ENCODE measurements at places on chromosomes 5 and 9.

- peak; percentile 82 for DNase-seq
Measured at GRCh38 chr9:83649080-83649479, 26.1 kb downstream of the IDNK start.

DNA sequence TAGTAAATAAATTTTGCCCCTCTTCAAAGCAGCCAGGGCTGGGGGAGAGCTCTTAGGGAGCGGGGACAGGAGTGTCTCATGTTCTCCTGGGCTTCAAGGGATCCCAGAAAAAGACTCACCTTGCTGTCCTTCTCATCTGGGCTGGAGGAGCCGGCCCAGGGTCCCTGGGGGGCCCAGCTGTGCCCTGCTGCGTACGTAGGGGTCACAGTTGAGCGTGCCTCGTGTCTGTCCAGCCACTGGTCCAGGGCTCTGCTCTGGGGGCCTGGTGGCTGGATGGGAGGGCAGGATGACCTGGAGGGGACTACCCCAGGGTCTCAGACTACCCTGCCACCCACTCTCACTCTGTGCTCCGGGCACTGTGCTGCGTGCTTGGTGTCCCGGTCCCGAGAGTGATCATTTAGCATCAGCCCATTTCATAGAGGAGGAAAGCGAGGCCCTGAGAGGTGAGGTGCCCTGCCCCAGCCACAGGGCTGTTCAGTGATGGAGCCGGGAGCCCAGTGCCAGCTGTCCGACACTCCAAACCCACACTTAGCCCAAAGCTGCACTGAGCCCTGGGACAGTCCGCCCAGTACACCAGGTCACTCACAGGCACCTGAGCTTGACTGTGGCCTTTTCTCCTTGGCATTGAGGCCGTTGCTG is 26.2 kb upstream of the TDRD7 start:
- DNase-seq: no peak

GRCh38 chr5:154708846-154709245 is 46.3 kb upstream of the LARP1 start:
- no peak for DNase-seq

GRCh38 chr9:81868145-81868544 is 60.1 kb upstream of the SPATA31D4 start:
- no peak for DNase-seq

DNA sequence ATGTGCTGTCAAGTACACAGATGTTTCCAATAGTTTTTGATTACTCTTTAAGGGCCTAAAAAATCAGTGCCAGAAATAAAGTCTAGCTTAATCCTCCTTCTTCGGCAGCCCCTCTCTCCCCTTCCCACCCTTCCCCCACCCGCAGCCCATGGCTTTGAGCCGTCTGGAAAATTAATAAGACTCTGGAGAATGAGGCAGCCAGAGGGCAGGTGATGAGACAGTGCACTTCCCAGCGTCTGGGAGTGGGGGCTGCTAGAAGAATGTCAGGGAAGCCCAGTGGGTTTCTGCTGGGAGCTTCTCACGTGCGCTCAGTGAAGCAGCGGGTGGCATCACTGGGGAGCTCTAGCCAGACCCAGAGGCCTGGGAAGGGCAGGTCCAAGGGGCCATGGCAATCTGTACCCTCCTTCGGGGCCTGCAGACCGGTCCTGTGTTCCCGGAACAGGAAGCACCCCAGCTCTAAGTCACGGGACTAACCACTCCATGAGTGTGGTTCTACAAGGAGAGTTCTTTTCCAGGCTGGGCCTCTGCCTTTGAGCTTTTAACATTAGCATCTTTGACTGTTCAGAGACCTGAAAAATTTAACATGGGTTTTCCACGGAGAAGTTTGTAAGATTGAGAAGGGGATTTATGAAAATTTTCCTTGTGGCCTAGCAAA is 164.8 kb upstream of the OTULINL start:
- DNase-seq: no peak

- peak; percentile 62 for DNase-seq
Measured at GRCh38 chr5:176446884-176447590, 1.1 kb upstream of the FAF2 start.

DNA sequence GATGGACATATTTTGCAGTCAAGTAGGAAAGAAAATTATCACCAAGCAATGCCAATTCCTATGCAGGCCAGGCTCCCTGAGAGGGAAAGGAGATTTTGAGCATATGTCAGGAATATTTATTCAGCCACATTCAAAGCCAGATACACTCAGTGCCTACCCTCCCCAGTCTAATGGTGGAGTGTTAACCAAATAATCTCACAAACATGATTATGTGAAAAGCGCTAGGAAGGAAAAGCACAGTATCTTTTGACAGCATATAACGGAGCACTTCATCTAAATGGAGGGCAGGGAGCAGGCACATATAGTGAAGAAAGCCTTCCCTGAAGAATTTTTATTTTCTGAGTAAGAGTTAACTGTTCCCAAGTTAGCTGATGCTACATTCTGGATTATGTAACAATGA is 80.3 kb upstream of the SLC30A5 start:
- no peak for DNase-seq

DNA sequence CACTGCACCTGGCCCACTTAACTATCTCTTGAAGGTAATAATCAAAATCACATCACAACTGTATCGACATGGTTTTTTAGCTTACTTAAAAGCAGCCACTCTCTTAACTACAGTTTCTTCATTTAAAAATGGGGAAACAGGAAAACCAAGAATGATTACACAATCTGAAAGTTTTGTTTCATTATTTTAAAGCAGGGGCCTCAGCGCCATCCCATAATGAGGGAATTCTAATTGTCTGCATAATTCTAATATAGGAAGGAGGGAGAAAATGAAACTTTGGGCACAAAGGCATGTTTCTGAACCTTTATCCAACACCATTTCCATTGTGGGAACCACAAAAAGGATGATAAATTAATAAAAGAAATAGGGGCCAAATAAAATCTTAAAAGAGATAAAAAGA is 7.6 kb downstream of the HACD4 start:
- no peak for DNase-seq

DNA sequence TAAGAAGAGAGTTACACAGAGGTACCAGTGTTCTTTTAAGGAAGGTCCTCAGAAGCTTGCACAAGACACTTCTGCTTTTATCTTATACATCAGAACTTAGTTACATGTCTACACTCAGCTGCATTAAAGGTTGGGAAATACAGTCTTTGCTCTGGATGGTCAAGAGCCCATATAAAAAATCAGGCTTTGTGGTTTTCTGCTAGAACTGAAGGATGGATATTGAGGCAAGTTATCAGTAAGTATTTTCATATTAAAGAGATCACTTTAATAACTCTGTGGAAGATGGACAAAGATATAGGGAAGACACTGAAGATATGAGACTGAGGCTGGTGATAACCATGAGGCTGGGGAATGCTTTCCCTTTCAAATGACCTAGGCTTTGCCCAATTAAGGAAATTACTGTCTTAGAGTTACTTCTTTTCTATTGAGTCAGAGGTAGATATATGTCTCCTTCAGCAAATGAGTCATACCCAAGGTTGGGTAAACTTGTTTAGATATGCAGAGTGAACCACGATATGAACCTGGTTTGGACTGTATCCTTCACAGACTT is 87.0 kb upstream of the TNC start:
- no peak for DNase-seq

DNA sequence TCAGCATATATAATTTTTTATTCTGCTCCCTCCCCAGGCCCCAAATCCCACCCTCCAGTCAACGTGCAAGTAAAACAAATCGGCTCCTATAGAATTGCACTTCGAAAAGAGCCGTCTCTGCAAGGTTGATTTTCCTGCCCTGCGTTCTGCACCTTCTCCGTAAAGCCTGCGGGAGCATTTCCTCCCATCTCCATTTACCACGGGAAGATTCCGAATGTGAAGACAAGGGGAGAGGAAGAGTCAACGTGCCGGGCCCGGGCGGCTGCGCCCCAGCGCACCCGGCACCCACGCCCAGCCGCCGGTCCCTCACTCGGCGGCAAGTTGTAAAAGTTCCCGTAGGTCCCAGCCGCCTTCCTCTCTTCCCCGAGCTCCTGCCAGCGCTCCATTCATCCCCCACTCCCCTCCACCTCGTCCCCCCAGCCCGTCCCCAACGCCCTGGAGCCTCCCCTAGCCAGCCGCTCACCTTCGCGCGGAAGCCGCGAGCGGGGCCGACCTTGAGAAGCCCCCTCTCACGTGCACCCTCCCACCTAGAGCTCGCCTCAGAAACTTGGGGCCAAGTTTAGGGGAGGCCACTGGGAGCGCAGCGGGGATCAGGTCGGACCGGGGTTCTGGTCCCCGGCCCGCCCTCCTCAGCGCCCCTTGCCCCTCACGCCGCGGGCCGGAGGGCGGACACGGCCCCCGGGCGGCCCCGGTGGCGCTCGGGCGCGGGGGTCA is 431 bp downstream of the BNC2 start:
- no peak for DNase-seq

DNA sequence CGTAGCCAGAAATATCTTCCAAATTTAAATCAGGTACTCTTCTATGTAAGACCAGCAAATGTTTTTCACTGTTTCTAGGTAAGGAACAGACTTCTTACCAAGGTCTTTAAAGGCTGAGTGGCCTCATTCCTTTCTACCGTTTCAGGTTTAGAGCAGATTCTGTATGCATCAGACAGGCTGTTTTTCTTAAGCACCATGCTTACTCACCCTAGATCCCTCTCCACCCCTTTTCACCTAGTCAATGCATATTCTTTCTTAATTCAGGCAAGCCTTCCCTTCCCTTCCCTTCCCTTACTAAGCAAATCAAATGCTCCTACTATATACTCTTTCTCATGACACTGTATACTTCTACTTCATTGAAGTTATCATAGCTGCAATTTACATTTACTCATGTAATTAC is 70.7 kb downstream of the RFX3 start:
- DNase-seq: no peak

DNA sequence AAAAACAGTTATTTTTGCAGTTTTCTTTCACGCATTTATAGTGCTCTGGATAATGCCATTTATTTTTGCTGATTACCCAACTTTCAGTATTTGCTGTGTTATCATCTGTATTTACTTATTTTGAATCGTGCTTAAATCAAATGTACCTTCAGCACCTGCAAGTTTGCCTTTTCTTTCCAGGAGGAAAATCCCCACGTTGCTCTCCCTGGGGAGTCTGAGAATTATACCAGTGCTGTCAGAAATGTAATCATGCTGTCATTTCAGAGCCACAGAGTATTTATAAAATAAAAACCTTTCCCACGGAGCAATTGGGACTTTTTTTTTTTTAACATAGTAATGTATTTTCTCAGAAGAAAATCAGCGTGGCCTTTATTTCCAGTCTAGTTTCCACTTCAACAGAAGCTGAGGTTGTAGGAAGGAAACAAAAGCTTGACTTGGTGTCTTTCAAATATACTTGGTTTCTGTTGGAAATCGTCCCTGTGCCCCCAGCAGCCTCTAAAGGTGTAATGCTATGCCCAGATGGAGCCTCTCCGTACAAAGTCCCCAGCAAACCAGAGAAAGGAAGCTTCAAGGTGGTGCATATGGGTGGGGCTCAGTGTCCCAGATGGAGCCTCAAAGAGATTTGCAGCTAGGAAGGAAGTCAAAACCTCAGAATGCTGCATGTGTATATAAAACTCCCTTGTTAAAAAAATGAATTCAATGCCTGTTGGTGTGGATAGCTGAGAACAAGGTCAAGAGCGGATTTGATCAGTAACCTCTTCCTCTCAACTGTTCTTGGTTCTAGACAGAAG is 2.1 kb downstream of the GPR150 start:
- DNase-seq: no peak

GRCh38 chr5:59592101-59592500 is 301.4 kb downstream of the PDE4D start:
- no peak for DNase-seq

GRCh38 chr5:147509041-147509709 is 693 bp downstream of the DPYSL3 start:
- DNase-seq: peak; percentile 65

GRCh38 chr9:84285381-84285780 is 55.2 kb downstream of the SLC28A3 start:
- no peak for DNase-seq

DNA sequence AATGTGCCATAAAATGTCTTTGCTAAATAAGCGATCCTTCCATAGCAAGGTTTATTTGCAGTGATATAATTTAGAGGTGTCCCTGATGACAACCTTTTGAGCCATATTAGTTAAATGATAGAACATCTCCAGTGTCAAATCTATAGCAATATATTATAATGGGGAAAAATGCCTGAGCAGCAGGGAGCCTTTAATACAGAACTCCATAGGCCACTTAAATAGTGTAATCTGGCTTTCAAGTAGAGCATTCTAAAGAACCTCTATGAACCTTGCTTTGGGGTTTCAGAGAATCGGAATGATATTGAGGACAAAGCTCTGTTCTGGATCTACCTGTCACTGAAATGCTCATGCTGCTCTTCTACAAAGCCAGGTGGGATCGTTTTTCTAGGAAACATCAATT is 96.7 kb upstream of the MEF2C start:
- no peak for DNase-seq

DNA sequence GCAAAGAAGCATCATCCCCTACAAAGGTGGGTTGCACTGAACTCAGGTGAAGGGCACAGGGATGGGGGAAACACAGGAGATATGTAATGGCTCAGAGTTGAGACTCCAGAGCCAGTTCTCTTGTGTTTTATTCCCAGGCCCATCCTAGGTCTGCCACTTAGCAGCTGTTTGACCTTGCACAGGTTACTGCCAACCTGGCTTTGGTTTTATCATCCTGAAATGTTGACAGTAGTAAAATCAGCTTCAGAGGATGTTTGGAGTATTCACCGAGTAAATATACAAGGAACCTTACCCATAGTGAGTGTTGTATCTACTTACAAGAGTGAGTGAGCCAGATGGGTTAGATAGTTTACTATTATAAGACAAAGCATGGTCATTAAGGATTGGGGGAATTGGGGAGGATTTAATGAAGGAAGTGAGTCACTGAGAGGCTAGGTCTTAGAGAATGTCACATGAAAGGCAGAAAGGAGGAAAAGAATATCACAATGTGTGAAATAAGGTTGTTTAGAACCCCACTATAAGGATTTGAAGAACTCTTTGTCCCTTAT is 141.3 kb downstream of the MAN2A1 start:
- no peak for DNase-seq

DNA sequence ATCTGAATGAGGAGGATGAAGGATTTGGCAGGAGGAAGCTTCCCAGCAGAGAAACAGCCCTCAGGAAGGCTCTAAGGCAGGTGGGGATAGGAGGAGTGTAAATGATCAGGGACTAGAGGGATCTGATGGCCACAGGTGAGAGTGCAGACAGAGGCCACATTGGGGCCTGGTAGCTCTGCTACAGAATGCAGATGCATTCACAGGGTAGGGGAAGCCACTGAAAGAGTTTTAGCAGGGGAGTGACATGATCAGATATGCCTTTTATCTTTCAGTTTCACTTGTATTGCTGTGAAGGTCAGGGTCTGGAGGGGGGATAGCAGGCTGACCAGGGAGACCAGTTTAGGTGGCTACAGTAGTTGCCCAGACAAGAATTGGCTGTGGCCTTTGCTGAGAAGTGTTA is 3.0 kb downstream of the TXNDC15 start:
- no peak for DNase-seq

DNA sequence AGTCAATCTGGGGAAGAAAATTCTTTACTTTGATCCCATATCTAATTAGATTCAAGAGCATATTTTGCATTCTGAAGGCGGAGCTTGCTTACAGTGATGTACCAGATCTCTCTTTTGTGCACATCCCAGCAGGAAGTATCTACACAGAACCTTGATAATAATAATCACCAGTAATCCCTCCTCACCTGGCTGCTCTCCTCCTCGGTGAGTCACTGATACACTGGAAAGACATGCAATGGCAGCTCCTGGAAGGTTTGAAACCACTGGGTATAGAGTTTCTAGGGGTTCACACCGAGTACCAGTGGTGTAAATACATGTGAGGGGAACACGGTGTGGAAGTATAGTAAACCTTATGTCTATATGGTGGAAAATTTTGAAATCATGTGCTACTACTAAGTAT is 205.5 kb upstream of the TARS1 start:
- DNase-seq: no peak

Data from sciatic nerve (tissue), 2 donors.